ENCODE measurements at places on chromosomes 3 and 15. TPM values are rescaled to one million over a fixed set of nuclear protein-coding genes. Genes with fewer than 3 reads are reported as not detected.

DNA sequence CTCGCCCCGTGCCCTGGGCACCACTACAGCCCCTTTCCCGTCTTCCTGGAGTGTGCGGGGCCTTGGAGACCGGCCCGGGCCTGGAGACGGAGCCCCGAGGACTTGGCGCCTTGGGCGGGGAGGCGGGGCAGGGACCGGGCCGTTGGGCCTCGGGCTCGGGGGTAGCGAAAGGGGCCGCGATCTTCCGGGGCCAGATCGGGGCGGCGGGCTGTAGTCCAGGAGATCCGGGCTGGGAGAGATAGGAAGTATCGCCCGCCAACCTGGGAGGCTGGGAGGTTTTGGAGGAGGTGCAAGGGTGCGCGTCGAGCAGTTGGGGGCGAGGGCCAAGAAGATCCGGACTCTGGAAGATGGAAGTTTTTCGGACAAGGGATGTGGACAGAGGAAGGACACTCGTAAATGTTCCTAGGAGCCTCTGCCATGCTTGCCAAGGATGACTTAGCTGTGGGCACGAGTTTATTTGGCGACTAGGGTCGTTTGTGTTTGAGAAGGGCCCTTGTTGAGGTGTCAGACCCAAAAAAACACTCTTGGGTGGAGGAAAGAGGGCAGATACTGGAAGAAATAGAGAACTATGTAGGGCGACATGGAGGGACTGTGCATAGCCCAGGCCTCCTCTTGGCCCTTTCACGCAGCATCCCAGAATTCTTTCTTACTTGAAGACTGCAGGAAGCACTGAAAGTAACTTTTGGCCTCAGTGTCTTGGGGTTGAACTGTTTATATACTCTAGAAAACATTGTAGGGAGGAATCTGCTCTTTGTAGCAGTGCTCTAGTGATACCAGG, 712 bp downstream of the RTF1 start:
- DNase-seq, result peak; percentile 89

- peak; percentile 59 for DNase-seq
These were observed 64.1 kb upstream of the SLC6A1 start for GRCh38 chr3:10928407-10928960.

GRCh38 chr3:129358177-129358771, 70.2 kb downstream of the EFCAB12 start:
- no peak for DNase-seq

GRCh38 chr3:123390865-123391600, 57.9 kb downstream of the ADCY5 start:
- peak; percentile 24 for DNase-seq

DNA sequence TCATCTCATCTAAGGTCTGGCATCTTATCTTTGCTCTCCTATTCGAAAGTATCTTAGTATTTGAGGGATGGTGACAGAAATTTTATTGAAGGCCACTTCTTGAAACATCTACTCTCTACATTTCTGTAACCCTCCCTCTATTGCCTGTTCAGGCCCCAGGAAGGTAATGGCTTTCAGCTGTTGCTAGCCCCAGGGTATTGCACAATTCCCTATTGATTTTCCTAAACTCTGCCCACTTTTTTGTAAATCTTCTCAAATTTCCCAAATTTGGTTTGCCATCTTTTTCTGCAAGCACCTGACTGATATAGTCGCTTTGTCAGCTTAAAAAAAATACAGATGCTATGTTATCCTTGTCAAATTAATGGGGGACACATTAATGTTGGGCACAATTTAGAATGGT, 242.1 kb downstream of the RAP2B start:
- DNase-seq, result no peak

STRC gene
- total RNA-seq, result 0.23 TPM

GRCh38 chr3:125120379-125121122, 64.8 kb upstream of the HEG1 start:
- DNase-seq, result no peak

DNA sequence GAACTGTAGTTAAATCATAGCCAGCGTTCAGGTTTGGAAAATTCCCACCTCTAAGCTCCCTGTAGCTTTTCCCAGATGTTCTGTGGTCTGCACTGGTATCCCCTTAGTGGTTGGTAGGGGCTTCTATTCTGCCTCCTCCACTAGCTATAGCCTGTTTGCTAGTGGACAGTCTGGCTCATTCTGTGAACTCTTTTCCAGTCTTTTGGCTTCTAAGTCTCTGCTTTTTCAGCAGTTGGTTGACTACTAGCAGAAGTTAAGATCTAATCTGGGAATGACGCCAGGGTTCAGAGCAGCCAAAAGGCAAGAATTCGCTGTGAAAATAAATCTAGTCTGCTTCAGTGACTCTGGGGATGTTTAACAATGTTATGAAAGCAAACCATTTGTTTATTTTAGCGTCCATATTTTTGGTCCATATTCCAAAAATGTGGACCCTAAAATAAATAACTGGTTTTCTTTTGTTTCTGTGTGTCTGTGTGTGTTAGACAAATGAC, 73.7 kb upstream of the WDR72 start:
- no peak for DNase-seq

- no peak for DNase-seq
These were observed 4.3 kb upstream of the MTFMT start for GRCh38 chr15:65033659-65034269.

TSC22D2 gene
- 15.3 TPM for total RNA-seq

- no peak for DNase-seq
These were observed 314.2 kb downstream of the NTRK3 start for GRCh38 chr15:87942316-87942715.

- no peak for DNase-seq
These were observed 1142.1 kb upstream of the CADM2 start for GRCh38 chr3:83816653-83817052.

DNA sequence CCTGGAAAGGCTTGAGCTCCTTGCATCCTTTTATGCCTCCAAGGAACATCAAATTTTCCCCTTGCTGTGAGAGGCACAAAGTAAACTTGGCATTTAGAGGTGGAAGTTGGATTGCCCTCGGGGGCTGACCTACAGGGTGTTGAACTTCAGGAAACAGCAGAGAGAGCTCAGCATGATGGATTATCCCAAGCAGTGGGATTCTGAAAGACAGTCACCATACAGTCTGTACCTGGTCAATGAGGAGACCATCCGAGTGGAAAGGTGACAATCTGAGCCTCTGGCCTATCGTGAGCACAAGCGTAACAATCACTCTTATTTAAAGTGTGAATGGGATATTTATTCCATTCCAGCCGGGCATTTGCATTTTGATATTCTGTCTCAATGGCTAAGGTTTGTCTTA, 105.6 kb upstream of the NECTIN3 start:
- DNase-seq, result no peak

GRCh38 chr3:80285388-80285787, 517.6 kb upstream of the ROBO1 start:
- DNase-seq, result no peak

DNA sequence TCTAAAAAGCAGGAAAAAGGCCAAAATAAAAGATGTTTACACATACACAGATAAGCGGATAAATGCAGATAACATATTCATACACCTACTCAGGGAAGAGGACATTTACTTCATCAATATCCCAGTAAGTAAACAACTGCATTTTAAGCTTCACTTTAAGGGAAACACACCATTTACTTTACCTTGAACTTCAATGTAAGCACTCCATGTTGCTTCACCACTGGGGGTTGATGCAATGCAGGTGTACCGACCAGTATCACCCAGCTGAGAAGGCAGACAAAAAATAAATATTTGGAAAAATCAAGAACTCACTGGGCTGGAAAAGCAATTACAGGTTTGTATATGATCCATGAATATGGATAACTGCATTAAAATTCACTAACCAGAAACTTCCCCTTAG, 1099.5 kb downstream of the ROBO1 start:
- no peak for DNase-seq

DNA sequence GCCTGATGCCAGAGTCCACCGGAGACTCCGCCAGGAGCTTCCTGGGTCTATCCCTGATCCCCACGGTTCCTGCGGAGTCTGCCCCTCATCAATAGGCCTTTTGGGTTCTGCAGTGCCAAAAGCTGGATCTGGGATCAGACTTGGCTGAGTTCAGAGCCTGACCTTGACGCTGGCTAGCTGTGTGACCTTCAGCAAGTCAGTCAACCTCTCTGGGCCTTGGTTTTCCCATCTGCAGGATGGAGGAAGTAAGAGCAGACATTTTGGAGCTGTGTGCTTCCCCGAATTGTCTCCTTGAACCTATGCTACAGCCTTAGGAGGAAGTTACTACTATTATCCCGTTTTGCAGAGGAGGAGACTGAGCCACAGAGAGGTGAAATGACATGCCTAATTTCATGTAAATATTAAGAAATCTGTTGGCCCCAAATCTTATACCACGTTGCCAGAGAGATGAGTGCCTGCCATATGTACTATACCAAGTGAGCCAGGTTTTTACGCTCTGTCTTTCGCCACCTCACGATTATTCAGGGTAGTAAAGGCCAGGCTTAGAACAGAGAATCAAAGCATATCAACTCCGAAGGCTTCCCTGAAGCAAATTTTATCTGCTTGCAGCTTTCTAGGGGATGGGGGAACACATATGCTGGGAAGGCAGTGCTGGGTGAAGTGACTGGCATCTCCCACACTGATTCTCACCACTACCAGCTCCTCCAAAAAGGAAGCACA, 112.5 kb downstream of the SRGAP3 start:
- DNase-seq, result no peak

DNA sequence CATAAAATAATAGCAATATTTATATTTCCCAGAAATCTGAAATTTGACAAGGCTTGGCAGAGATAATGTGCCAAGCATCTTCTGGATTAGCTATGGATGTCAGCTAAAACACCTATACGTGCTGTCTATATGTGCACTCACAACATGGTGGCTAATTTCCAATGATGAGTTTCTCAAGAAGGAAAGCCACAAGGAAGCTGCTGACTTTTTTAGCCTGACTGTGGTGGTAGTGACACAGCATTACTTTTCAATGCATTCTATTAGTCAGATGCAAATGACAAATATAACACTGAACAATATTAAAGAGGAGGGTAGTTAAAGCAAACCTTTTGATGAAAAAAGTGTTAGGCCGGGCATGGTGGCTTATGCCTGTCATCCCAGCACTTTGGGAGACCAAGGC, 101.7 kb upstream of the CCDC54 start:
- no peak for DNase-seq

GRCh38 chr15:47743385-47743784, 26.1 kb downstream of the SEMA6D start:
- no peak for DNase-seq

DNA sequence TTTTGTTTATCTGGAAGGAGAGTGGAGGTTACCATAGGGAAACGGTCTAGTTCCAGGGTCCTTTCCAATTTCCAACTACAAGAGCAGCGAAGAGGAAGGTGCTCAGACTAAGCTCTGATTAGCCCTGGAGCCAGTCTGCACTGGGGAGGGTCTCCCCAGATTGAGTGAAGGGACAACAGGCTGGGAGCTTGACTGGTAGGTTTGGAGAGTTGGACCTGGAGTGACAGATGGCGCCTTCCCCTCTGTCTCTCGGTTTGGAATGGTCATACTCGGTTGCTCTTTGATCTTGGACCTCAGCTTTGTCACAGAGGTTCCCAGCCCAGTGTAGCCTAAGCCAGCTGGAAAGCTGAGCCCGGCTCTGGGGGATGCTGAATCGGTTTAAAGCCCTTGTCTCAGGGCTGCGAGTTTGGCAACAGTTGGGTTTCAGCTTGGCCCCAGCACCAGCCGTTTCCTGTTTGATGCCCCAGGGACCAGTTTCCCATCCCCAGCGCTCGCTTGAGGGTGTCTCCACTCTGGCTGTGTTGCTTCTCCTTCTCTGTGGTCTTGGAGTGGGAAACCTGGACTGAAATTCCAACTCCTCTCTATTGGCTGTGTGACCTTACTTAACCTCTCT, 53.1 kb upstream of the ULK4 start:
- peak; percentile 90 for DNase-seq

ATP13A3 gene
- total RNA-seq, result 36.0 TPM

CSPG4 gene
- 9.1 TPM for total RNA-seq

GRCh38 chr15:75360391-75360790, 8.0 kb downstream of the MAN2C1 start:
- no peak for DNase-seq

- no peak for DNase-seq
These were observed 541.3 kb downstream of the UNC13C start for GRCh38 chr15:54519577-54519976.

GRCh38 chr3:41290736-41291135, 91.4 kb downstream of the CTNNB1 start:
- no peak for DNase-seq

- DNase-seq, result no peak
These were observed 394.0 kb upstream of the CDIN1 start for GRCh38 chr15:36185438-36185837.

GRCh38 chr15:93042211-93042610, 46.8 kb downstream of the RGMA start:
- no peak for DNase-seq

GRCh38 chr15:60673918-60674558, 195.1 kb upstream of the ICE2 start:
- peak; percentile 84 for DNase-seq

- DNase-seq, result no peak
These were observed 6.7 kb downstream of the NANOGP8 start for GRCh38 chr15:35078221-35078915.

KLHL24 gene
- total RNA-seq, result 98.9 TPM

SCAMP5 gene
- total RNA-seq, result 0.46 TPM

DNA sequence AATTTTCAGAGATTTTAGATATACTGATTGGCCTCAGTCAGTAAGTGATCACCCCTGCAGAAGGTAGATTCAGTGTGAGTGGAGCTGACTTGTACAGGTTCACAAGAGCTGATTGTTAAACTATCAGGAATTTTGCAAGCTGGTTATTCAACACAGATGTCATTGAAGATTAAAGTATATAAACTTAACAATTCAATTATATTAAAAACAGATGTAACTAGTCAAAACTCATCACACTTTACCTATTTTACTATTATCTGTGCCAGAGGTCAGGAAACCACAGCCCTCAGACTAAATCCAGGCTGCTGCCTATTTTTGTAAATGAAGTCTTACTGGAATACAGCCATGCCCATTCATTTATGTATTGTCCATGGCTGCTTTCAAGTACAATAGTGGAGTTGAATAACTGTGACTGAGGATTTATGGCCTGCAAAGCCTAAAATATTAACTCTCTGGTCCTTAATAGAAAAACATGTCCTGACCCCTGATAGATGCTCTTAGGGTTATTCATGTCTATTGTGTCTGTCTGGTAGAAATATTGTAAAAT, 429.3 kb upstream of the PDZRN3 start:
- no peak for DNase-seq

TTLL13 gene
- not detected for total RNA-seq

SLC6A6 gene
- 60.3 TPM for total RNA-seq

- no peak for DNase-seq
These were observed 61.6 kb downstream of the RAB7A start for GRCh38 chr3:128787256-128788253.

DNA sequence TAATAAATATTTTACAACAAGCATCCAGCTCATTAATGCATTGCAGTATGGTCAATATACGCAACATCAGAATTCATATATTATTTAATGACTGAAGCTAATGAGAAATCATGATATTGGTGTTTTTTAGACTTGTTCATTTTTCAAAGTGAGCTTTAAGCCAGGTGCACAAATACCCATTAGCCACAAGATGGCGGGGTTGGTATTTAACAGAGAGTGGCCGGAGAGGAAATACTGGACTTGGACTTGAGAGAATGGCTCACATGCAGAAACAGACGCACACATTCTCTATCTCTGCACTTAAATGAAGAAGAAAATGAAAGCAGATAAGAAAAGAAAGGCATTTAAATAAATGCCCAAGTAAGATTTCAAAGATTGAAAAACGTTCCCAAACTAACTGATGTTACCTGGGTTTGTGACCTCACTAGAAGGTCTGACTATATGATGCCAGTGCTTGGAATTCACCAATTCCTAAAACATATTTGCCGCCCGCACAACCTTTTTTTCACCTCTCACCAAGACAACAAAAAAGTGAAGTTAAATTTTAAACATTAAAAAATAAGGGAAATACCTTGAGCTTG, 21.2 kb upstream of the CRBN start:
- no peak for DNase-seq

- no peak for DNase-seq
These were observed 99.2 kb upstream of the C3orf80 start for GRCh38 chr3:160126051-160126450.

All from lower leg skin (tissue), 4 donors.